Urothelium cell line (cell line): ENCODE measurements at places on chromosomes 3 and 15.

DNA sequence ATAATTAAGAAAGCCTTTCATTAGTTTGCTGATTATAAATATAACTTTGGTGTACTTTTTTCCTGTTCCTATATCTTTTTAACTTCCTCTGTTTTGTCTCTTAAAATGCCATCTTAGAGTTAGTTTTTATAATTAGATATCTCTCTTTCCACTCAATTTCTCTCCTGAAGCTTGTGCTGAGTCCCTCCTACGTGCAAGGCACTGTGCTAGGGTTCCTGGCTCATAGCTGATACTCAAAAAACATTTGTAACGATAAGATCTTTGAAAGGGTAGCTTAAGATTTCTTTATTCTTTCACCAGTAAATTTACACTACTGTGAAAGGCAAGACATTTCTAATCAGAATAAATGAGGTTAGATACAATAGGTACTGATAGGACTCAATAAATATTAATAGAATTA lies 358.8 kb downstream of the MECOM start:
- no peak for DNase-seq

- DNase-seq: peak; percentile 58
Measured at GRCh38 chr3:127710155-127710941, 37.6 kb downstream of the ABTB1 start.

GRCh38 chr3:97871186-97871585 lies 49.4 kb downstream of the CRYBG3 start:
- no peak for DNase-seq

DNA sequence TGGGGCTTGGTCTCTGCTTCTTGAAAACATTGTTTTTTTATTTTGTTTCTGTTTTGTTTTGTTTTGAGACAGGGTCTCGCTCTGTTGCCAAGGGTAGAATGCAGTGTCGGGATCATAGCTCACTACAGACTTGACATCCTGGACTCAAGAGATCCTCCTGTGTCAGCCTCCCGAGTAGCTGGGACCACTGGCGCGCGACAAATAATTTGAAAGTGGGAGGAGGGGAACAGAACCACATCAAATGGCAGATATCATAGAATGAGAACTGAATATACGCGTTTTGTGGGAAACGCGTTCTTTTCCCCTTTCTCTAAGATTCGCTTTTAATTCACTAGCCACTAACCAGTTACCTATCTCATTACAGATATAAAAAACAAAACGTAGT lies 641 bp upstream of the VPS13C start:
- DNase-seq: no peak

DNA sequence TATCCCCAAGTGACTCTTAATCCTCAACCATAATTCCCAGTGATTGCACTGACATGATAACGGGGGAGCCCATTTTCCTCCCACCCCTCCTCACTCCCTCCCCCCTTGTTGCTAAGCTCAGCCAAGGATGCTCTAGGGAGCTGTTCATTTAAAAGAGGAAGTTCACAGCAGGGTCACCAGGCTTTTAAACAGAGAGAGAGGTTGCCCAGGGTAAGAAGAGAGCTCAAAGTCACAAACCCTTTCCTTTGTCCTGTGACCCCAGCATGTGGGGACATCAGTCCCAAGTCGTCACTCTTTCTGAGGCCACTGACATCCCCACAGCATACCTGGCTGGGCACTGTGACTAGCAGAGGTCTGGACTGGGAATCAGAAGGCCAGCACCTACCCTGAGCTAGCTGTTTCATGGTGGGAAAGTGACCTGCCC lies 144.1 kb downstream of the RORA start:
- DNase-seq: no peak

GRCh38 chr3:41216993-41217392 lies 17.7 kb downstream of the CTNNB1 start:
- DNase-seq: no peak

DNA sequence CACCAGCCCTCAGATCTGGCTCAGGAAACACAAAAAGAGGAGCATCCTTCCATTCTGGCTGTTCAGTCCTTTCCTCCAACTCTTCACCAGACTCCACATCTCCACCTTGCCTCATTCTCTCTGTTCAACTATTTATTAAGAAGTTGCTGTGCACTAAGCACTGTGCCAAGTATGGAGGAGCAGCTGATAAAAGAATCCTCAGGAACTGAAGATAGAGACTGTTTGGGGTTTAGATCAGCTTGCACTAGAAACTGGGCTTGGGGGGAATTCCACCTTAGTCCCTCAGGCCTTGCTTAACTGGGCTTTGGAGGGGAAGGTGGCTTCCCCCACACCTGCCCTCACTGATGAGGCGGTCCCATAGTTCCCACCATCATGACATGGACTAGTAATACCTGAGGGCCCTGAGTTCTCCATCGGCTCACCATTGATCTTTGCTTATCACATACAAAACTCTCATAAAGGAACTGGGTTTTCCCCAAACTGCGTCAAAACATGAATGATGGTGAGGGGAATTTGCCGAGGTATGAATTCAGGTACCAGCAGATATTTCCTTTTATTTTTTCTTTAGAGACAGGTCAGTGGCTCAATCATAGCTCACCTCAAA lies 1.7 kb upstream of the CCR8 start:
- no peak for DNase-seq

DNA sequence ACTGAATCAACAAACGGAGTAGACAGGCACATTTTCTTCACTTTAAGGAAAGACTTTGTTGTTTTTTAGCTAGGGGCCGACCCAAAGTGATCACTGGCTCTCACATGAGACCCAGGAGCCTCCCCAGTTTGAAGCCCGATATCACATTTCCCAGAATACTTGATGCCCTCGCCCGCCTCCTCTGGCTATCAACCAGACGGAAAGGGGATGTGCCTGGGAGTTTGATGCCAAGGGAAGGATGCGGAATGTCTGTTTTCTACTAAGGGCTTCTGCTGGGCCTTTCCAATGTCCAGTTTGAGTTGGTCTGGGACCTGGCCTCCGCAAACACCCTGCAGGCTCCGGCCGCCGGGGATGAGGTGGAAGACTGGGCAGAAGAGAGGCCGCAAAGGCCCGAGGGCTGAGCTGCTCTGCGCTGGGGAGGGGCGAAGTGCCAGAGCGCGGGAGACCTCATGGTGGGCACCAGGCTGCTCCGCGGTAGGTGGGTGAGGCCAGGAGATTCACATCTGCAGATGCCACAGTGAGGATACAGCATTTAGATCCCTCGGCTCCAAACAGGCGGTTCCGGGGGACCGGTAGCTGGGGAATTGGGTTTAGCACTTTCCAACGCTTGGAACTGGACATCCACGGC lies 491 bp upstream of the ZNF774 start:
- no peak for DNase-seq

DNA sequence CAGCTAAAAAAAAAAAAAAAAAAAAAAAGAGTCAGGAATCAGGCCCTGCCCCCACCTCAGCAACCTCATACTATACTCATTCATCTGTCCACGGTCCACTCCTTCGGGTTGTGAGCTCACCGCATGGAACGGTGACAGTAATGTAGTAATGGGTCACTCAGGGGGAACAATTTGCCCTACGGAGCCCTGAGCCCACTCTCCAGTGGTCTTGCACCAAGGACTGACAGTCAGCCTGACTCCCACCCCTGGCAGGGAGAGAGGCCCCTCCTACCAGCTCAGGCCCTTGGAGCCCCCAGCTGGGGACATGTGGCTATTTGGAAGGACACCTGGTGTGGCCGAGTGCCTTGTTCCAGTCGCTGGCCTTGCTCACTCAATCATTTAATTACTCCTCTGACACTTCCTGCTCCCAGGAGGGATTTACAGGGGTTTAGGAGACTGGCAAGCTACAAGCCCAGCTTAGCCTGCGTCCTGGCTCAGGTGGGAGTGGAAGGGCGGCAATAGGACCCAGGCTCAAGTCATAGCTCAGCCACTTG lies 19.9 kb upstream of the CACNA2D2 start:
- no peak for DNase-seq

- no peak for DNase-seq
Measured at GRCh38 chr3:170321321-170322034, 36.0 kb upstream of the SKIL start.

GRCh38 chr3:184683900-184684560 lies 27.8 kb downstream of the MAGEF1 start:
- DNase-seq: no peak

DNA sequence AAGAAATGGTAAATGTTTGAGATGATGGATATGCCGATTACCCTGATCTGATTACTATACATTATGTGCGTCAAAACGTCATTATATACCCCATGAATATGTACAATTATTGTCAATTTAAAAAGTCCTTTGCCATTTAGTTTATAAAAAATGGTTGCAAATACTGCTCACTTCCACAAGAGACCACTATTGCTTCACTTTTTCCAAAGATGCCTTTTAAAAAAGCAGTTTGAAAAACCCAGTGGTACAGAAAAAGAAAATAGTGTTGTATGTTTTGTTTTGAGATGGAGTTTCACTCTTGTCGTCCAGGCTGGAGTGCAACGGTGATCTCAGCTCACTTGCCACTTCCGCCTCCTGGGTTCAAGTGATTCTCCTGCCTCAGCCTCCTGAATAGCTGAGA lies 39.3 kb downstream of the EDEM1 start:
- peak; percentile 32 for DNase-seq

- DNase-seq: no peak
Measured at GRCh38 chr15:71341811-71342550, 226.7 kb downstream of the THSD4 start.

- no peak for DNase-seq
Measured at GRCh38 chr15:92151741-92152140, 241.9 kb upstream of the ST8SIA2 start.

- peak; percentile 32 for DNase-seq
Measured at GRCh38 chr3:125401402-125401801, 26.3 kb upstream of the ZNF148 start.

DNA sequence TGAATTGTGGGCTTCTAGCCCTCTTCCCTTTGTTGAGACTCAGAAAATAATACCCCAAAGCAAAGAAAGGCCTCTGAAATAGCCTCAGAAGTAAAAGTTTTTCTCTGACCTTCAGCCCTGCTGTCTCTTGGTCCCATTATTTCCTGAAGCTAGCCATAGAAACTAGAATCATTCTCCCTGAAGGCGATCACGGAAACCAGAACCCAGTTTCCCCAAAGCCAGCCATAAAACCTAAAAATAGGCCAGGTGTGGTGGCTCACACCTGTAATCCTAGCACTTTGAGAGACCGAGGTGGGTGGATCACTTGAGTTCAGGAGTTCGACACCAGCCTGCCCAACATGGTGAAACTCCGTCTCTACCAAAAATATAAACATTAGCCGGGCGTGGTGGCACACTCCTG lies 27.2 kb downstream of the EXD1 start:
- no peak for DNase-seq

DNA sequence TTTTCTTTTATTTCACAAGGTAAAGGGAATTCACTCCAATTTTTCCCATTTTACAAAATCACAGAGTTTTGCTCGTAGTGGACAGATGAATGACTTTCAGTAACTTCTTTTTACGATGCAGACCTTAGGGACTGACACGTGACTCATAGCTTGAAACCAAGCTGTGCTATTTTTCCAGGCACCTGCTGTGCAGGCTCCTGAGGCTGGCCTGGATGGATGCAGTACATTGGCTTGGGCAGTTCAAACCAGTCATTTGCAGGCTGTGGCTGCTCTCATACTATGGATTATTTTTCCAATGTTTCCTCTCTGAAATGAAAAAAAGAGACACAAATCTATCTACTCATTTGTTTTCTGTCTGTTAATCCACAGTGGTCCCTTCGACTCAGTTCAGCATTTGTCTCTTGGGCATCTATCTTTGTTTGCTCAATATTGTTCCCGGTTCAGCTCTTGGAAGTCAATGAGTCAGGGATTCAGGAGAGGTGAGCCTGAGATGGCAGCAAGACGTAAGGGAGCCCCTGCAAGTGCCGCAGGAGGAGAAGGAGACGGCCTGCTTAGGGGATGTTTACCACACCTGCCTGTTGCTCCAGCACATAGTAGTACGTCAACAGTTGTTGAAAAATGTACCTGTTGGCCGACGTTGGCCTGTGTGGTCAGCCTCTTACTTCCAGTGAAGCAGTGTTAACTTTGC lies 92.8 kb downstream of the SV2B start:
- no peak for DNase-seq

- DNase-seq: no peak
Measured at GRCh38 chr3:113293348-113293747, 82.0 kb downstream of the BOC start.

DNA sequence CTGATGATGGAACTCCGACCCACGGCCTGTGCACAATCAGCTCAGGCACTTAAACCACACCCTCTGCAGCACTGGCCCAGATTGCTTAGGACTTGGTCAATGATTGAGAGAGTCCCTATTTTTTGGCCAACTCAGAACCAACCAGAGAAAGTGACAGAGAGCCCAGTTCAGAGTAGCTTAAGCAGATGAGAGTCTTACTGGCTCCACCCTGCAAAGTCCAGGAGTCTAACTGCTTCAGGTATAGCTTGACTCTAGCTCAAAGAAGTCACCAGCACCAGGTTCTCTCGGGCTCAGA lies 20.1 kb downstream of the SLC6A20 start:
- no peak for DNase-seq

- DNase-seq: peak; percentile 37
Measured at GRCh38 chr3:30934208-30934550, 39.7 kb upstream of the GADL1 start.

DNA sequence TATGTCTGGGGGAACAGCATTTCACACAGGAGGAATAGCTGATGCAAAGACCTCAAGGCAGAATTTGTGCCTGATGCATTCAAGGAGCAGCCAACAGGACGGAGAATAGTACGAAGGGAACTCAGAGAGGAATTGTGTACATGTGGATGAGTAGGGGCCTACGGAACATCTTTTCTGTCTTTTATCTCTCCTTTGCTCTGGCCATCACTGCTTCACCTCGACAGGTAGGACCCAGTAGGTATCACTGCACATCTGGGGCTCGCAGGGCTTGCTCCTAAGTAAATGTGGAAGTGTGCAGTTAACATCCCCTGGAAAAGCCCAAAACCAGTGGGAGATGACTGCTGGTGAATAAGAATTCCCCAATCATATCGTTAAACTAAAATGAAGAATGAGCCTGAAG lies 56.4 kb upstream of the POU1F1 start:
- DNase-seq: no peak

DNA sequence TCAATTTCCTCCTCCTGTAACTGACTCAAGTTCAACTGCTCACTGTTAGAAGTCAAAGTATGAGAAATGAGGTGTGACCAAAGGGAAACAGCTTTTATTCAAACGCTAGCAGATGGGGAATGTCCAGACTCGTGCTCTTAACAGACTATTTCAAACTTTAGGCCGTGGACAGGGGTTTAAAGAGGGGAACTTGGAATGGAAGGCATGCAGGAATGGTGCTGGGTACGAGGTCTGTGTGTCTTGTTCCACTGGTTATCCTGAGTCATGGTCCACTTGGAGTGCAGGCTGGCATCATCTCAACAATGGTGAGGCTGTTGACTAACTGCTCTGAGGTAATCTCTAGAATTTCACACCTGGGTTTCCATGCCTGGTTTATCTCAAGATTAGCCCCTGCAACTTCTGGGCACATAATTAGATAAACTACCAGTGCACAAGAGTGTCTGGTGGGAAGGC lies 22.9 kb upstream of the DNAAF4 start:
- DNase-seq: peak; percentile 8

GRCh38 chr3:29011441-29011840 lies 269.4 kb upstream of the RBMS3 start:
- DNase-seq: no peak
